LNCaP clone FGC (cell line): ENCODE measurements at places on chromosomes 16 and 17.
A peak's percentile ranks its signal among the peaks of the same experiment; 100 is the strongest.

- no peak for DNase-seq
Observed at GRCh38 chr17:3002538-3003295, 60.7 kb downstream of the OR1D5 start.

- DNase-seq: peak; percentile 85
Observed at GRCh38 chr16:73048292-73049080, 558 bp upstream of the ZFHX3 start.

GRCh38 chr17:50946223-50946890 lies 80.2 kb upstream of the TOB1 start:
- no peak for DNase-seq

DNA sequence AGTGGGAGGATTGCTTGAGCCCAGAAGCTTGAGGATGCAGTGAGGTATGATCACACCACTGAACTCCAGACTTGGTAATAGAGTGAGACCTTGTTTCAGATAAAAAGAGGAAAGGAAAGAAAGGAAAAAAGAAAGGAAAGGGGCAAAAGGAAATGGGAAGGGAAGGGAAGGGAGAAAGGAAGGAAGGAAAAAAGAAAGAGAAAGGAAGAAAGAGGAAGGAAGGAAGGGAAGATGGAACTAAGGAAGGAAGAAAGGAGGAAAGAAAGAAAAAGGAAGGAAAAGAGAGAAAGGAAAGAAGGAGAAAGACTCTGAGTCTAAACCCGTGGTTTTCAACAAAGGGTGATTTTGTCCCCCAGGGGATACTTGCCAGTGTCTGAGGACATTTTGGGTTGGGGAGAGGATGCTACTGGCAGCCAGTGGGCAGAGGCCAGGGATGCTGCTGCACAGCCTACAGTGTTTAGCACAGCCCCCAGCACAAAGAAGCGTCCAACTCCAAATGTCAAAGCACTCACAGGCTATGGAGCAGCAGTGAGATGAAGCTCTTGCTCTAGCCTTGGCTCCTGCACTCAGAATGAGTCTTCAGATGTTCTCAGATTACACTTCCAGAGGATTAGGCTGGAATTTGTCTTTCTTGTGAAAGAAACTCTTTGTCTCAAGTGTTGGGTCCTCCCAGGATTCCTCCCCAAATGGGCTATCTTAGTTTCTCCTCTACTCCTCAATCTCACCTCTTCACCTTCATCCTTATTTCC lies 64.2 kb downstream of the BMERB1 start:
- no peak for DNase-seq

- DNase-seq: no peak
Observed at GRCh38 chr17:47267354-47267828, 13.8 kb downstream of the ITGB3 start.

- no peak for DNase-seq
Observed at GRCh38 chr16:50320310-50320709, 48.5 kb downstream of the BRD7 start.

DNA sequence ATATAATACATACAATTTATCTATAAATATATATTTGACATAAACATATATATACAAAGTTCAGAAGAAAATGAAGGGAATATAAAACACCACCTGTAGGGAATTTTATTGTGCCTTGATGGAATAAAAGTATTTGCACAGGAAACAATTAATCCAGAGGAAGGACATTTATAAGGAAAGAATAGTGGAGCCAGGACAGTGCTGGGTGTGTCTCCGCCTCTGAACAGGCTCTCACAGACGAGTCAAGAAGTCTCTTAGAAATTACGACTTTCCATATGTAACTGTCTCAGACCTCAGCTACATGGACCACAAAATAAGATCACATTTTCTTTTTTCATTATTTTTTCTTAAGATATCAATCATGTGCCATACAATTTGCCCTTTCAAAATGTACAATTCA lies 93.9 kb downstream of the TMEM114 start:
- DNase-seq: peak; percentile 7

DNA sequence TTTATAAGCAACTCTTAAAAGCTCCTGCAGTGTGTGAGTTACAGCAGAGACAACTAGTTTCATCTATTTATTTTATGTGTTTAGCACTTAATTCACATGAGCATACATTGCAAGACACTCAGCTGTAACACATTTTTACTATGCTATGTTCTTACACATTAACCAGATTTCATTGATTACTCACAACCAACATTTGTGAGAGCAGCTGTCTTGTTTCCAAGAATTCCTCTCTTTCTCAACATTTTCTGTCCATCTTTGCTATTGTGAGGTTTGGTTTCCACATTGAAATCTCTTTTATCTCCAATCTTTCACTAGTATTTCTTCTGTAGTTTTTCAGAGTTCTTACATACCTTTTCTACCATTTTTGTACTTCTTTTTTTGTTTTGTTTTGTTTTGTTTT lies 51.2 kb downstream of the COPRS start:
- no peak for DNase-seq

DNA sequence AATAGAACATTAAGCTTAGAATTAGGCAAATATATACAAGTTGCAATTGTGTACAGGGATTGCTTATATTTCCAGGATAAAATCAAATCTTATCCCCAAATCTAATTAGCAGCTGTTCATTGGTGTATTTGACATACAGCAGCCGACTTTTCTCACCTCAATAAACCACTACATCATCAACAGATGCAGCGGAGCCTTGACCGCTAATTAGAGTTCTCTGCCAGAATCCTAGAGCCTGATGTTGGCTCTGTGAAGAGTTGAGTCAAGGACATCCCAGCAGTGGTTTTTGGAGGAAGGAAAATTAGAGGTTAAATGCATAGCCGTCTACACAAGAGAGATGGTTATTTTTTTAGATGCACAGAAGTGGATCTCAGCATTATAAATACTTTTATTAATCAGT lies 221.9 kb upstream of the CACNG5 start:
- DNase-seq: no peak

DNA sequence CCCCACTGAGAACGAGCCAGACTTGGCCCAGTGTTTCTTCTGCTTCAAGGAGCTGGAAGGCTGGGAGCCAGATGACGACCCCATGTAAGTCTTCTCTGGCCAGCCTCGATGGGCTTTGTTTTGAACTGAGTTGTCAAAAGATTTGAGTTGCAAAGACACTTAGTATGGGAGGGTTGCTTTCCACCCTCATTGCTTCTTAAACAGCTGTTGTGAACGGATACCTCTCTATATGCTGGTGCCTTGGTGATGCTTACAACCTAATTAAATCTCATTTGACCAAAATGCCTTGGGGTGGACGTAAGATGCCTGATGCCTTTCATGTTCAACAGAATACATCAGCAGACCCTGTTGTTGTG lies 631 bp downstream of the BIRC5 start:
- DNase-seq: no peak

DNA sequence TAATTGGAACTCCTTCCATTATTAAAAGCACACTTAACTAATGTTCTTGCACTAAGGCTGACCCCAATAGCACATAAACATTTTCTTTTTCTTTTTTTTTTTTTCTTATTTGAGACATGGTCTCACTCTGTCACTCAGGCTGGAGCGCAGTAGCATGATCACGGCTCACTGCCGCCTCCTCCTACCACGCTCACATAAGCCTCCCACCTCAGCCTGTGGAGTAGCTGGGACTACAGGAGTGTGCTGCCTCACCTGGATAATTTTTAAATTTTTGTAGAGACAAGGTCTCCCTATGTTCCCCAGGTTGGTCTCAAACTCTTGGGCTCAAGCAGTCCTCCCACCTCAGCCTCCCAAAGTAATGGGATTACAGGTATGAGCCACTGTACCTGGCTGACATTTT lies 1.2 kb upstream of the ZNF652 start:
- no peak for DNase-seq

DNA sequence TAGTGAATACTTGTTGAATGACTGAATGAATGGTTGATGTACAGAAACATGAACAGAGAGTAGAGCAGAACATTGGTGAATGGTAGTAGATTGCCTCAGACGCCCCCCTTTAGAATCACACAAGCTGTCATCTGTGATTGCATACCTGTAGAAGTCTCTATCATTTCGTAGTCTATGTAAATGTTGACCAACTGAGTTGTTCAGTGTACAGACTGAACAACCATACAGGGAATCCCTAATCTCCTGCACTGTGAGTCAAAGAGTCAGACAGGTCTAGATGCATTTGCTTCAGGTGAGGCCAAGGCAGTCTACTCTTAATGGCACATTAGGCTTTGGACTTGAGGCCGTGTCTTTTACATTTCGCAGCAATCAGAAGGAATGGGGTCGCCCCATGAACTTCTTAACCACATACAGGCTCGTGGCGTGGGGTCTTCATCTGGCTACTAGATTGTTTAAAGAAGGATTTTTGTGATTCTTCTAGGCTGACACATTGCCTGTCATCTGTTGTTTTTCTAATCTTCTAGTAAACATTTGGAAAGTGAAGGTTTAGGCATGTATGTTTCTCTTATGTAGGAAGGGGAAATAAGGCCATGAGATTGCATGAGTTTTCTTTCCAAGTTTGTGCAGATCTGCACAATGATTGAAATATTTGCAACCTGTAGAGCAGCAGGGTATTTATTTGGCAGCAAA lies 157.4 kb downstream of the WWOX start:
- no peak for DNase-seq

DNA sequence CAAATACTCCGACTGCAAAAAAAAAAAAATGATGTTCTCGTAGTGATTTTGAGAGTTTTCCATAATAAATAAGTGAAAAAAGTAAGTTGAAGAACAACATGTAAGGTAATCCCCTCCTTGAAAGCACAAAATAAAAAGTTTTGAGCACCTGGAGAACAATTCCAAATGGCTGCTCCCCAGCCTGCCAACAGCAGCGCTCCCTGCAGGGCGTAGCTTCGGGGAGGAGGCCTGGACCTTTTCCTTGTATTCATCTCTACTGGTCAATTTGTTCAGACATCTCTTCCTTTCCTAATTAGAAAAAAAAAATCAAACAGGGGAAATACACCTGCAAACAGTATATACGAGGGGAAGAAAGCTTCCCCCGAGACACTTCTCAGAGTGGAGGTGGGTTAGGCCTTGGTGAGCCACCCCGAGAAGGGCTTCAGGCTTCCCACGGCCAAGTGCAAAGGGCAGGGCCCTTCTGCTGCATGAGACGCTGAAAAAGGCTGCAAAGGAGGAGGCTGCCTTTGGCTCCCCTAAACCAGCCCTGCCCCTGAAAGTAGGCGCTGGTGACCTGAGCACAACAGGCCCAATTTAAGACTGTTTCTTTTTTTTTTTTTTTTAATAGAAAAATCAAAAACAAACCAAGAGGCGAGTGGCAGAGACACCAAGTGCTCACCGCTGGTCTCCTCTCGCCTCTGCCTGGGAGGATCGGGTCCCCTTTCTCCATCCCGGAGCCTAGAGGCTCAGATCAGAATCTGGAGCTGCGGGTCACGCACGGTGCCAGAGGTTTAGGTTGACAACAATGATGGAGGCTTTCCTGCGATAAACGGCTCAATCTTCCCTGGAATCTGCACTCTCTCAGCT lies 193.1 kb upstream of the FOXF1 start:
- no peak for DNase-seq

- no peak for DNase-seq
Observed at GRCh38 chr17:38967290-38967738, at the start of gene FBXO47. Gene FBXO47 (minus strand): TSS chr17:38967403. CDS start chr17:38963025, 4,378 bp downstream.

DNA sequence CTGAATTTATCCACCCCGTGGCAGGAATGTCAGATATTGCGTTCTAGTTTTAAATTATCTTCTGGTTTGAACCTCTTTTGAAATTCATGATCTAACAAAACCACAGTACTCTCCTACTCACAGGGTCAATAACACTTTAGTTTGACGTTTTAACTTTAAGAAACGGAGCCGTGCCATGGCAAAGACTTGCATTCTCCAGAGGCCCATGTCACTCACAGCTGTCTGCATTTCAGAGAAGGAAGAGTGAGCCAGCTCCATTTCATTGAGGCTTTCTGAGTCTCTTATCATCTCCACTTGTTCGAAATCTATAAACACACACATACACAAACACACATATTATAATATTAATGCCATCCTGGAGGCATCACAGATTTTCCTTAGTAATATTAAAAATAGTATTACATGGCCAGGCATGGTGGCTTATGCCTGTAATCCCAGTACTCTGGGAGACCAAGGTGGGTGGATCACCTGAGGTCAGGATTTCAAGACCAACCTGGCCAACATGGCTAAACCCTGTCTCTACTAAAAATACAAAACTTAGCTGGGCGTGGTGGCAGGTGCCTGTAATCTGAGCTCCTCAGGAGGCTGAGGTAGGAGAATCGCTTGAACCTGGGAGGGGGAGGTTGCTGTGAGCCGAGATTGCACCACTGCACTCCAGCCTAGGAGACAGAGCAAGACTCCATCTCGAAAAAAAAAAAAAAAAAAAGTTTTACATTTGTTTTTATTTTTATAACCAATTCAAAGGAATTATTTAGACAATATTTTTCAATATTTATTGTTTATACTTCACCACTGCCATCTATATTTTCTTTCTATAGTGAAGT lies 35.6 kb downstream of the ABCA6 start:
- no peak for DNase-seq

DNA sequence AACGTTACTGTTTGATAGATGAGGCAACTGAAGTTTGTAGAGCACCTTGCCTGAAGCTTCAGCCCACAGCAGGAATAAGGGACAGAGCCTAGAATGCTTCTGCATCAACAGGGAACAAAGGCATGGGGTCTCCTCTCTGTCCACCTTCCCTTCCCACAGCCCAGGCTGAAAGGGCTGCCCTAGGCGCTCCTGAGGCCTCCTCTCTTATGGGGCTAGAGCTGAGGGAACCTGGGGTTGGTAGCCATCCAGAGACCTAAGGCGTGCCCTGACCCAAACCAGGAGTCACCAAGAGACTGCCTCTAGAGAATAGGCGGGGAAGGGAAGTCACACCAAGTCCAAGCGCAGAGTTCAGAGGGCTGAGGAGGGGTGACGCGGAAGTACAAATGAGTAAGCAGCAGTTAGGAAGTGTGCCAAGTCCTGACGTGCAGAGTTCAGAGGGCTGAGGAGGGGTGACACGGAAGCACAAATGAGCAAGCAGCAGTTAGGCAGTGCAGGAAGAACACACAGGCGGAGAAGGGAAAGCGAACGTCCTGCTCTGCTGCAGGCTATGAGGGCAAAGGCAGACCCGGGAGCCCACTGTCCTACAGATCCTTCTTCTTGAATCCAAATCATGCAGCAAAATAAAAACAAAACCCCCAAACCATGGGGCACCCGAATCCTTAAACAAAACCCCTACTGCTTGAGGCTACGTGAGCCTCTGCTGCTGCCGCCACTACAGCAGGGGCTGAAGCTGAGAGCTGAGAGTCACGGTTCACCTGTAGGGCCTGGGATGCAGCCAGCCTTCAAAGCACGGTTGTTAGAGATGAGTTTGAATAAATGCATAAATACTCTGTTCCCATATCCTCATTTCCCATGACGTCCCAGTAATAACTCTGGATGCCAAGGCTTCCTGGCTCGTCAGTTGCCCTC lies 2.7 kb upstream of the SPG7 start:
- DNase-seq: peak; percentile 89
